ENCODE measurements at places on chromosomes 5 and 9. TPM values are rescaled to one million over a fixed set of nuclear protein-coding genes. Genes with fewer than 3 reads are reported as not detected.

- H3K4me1 ChIP-seq, result no peaks in the 10 kb centered on the region
- H3K4me3 ChIP-seq, result no peak overlapping the region
- H3K27ac ChIP-seq, result no peak overlapping the region
These were observed 11.2 kb downstream of the ENC1 start for GRCh38 chr5:74629326-74629725.

Gene STK32A
- total RNA-seq, result 14.5 TPM

Gene RELL2
- total RNA-seq, result 1.5 TPM

GRCh38 chr5:139110526-139111168 is 87.5 kb downstream of the SIL1 start:
- H3K4me1 ChIP-seq, result peaks cover 15% of the 10 kb centered on the region
- DNase-seq, result no peak
- no peak overlapping the region for H3K27ac ChIP-seq
- no peaks in the 10 kb centered on the region for H3K27me3 ChIP-seq
- H3K4me3 ChIP-seq, result no peak overlapping the region

DNA sequence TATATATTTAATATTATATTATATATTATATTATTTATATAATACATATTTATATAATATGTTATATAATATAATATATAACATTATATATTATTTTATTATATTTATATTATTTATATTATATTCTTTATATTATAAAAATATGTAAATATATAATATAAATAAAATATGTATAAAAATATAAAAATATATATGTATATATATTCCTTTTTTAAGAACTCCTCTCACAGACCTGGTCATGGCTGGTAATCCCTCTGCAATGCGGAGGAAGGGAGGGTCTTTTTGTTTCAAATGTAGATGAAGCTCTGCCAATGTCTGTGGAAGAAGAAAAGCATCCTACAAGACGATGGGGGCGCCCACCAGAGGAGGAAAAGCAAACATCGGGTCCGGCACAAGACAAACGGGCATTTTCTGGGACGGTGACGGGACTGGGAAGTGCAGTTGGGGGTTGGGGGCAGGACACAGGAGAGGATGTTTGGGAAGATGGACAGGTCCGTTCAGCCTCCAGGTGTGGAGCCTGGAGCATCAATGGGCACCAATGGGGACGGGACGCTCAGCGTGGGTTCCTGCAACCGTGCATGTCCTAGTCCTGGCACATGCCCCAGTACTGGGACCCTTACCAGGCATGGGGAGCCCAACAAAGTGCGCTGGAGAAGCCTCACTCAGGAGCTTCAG is 194.0 kb downstream of the IRX1 start:
- H3K27me3 ChIP-seq, result no peaks in the 10 kb centered on the region
- no peaks in the 10 kb centered on the region for H3K4me1 ChIP-seq
- H3K36me3 ChIP-seq, result no peaks in the 10 kb centered on the region
- no peak overlapping the region for H3K27ac ChIP-seq

Gene ZCCHC7
- 27.0 TPM for total RNA-seq

- no peaks in the 10 kb centered on the region for H3K36me3 ChIP-seq
- no peaks in the 10 kb centered on the region for H3K4me1 ChIP-seq
- no peaks in the 10 kb centered on the region for H3K27me3 ChIP-seq
- peak overlapping the region; percentile 54 for H3K4me3 ChIP-seq
- H3K27ac ChIP-seq, result no peak overlapping the region
These were observed 60.1 kb upstream of the SPATA31C2 start for GRCh38 chr9:88198341-88198807.

DNA sequence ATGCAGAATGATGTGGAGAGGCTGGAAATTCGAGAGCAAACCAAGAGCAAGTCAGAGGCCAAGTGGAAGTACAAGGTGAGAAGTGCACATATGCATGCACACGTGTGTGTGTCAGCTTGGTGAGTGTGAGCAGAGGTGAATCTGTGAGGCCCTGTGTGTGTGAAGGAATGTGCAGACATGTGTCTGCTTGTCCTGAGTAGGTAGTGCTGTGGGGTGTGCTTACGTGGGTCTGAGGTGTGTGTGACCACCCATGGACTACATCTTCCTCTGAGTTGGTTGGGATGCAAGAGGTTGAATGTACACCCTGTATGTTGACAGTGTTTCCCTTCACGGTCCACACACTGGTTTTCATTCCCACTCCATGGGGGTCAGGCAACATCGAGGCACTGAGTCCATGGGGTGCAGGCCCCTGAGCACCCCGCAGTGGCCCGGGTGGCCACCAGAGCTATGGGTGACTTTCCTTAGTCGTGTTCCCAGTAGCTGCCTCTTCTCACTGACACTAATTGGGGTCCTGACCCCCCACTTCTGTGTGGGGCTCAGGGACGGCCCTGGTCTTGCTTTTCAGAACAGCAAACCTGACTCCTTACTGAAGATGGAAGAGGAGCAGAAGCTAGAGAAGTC is 86.7 kb downstream of the PHF2 start:
- no peaks in the 10 kb centered on the region for H3K27me3 ChIP-seq
- no peak for DNase-seq
- no peaks in the 10 kb centered on the region for H3K4me1 ChIP-seq
- H3K36me3 ChIP-seq, result peaks cover 1% of the 10 kb centered on the region
- H3K27ac ChIP-seq, result no peak overlapping the region

- no peak for DNase-seq
- no peak overlapping the region for H3K27ac ChIP-seq
- no peaks in the 10 kb centered on the region for H3K36me3 ChIP-seq
- H3K4me1 ChIP-seq, result no peaks in the 10 kb centered on the region
- H3K27me3 ChIP-seq, result no peaks in the 10 kb centered on the region
These were observed 483.7 kb downstream of the RAB3C start for GRCh38 chr5:59066367-59067163.

DNA sequence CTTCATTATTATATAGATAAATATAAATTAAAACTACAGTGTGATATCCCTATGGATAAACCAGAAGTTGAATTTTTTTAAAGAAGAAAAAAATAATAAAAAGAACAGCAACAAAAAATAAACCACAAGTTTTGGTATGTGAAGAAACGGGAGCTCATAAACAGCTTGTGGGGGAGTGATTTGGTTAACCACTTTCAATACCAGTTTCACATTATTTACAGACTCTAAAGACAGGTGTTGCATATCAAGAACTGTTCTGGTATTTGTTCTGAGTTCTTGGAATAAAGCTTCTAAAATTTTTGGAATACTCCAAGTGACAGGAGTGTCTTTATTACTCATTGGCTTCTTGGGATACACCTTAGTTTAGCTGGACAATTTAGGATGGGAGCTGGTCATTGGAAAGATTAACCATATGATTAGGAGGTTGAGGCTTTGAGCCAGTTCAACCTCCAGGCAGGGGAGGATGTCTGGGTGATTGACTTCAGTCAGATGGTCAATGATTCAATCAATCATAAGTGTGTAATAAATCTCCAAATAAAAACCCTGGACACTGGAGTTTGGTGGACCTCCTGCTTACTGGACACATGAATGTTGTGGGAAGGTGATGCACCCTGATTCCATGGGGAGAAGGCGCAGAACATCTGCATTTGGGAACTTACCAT is 2223.1 kb upstream of the C9orf72 start:
- no peak overlapping the region for H3K27ac ChIP-seq
- no peaks in the 10 kb centered on the region for H3K27me3 ChIP-seq
- DNase-seq, result no peak

DNA sequence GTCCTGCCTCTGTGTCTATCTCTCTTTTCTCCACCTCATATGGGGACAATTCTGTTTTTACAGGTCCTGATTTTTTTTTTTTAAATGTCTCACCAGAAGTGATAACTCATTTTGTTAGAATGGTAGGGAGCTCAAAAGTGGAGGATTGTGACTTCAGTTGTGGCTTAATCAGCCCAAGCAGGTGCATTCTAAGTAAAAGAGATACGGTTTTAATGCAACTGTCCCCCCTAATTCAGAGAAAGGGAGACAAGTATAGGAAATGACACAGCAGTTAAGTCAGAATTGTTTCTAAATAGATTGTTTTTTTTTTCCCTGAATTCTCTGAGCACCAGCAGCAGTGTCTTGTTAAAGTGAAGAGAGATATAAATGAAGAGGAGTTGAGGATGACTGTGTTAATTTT is 24.5 kb downstream of the MAST4 start:
- no peak overlapping the region for H3K4me3 ChIP-seq
- no peaks in the 10 kb centered on the region for H3K36me3 ChIP-seq
- no peaks in the 10 kb centered on the region for H3K4me1 ChIP-seq
- DNase-seq, result no peak
- H3K27me3 ChIP-seq, result no peaks in the 10 kb centered on the region
- no peak overlapping the region for H3K27ac ChIP-seq

- H3K4me3 ChIP-seq, result no peak overlapping the region
- no peaks in the 10 kb centered on the region for H3K36me3 ChIP-seq
- H3K27ac ChIP-seq, result no peak overlapping the region
- H3K4me1 ChIP-seq, result no peaks in the 10 kb centered on the region
- no peak for DNase-seq
These were observed 51.9 kb upstream of the TCERG1 start for GRCh38 chr5:146395193-146395592.

DNA sequence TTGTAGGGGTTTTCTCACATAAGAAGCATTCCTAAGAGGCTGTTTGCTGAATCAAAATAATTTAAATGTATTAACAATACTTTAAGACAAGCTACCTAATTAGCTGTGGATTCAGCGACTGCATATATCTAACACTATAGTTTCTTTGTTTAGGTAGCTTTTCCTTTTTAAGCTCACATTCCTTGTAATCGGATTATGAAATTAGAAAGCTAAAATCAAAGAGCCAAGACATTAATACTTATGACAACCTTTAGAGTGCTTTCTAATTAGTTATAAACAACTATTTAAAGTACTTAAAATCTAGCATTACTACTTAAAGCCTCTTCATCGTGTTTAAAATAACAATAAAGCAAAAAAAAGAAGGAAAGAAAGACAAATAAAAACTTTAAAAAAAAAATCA is 137.3 kb upstream of the RETREG1 start:
- DNase-seq, result no peak
- no peaks in the 10 kb centered on the region for H3K27me3 ChIP-seq
- H3K4me1 ChIP-seq, result no peaks in the 10 kb centered on the region
- H3K4me3 ChIP-seq, result no peak overlapping the region
- no peaks in the 10 kb centered on the region for H3K36me3 ChIP-seq

GRCh38 chr5:123451047-123451446 is 27.8 kb upstream of the CEP120 start:
- no peak overlapping the region for H3K4me3 ChIP-seq
- H3K27me3 ChIP-seq, result no peaks in the 10 kb centered on the region
- no peaks in the 10 kb centered on the region for H3K36me3 ChIP-seq
- no peaks in the 10 kb centered on the region for H3K4me1 ChIP-seq

- H3K27ac ChIP-seq, result peak overlapping the region; percentile 3
- no peaks in the 10 kb centered on the region for H3K27me3 ChIP-seq
- no peaks in the 10 kb centered on the region for H3K4me1 ChIP-seq
- H3K4me3 ChIP-seq, result no peak overlapping the region
- peaks cover 1% of the 10 kb centered on the region for H3K36me3 ChIP-seq
- DNase-seq, result no peak
These were observed 136.0 kb downstream of the CDK5RAP2 start for GRCh38 chr9:120443976-120444375.

GRCh38 chr5:180162304-180162661 is 46.7 kb downstream of the RASGEF1C start:
- DNase-seq, result no peak
- no peak overlapping the region for H3K4me3 ChIP-seq
- H3K4me1 ChIP-seq, result no peaks in the 10 kb centered on the region
- no peaks in the 10 kb centered on the region for H3K27me3 ChIP-seq
- H3K36me3 ChIP-seq, result no peaks in the 10 kb centered on the region

GRCh38 chr5:65338606-65339151 is 143.0 kb downstream of the ADAMTS6 start:
- no peaks in the 10 kb centered on the region for H3K4me1 ChIP-seq
- no peak overlapping the region for H3K4me3 ChIP-seq
- DNase-seq, result no peak
- no peaks in the 10 kb centered on the region for H3K36me3 ChIP-seq
- H3K27ac ChIP-seq, result no peak overlapping the region

DNA sequence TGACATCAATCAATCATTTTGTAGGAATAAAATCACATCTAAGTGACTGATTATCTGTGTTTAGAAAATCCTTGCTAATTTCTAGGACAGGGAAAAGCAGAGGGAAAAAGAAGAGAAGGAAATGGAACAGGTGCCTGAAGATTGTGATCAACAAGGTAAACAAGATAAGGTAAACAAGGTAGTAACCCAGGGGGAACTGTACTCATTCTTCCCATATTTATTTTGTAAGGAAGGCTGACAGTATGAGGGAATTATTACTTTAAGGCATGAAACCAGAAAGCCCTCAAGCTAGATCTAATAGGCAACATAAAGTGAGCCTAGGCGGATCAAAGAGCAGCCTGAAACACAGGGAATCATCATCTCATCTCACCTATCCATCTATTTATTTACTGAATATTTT is 231.1 kb downstream of the MLLT3 start:
- H3K4me3 ChIP-seq, result no peak overlapping the region
- no peak for DNase-seq
- no peaks in the 10 kb centered on the region for H3K4me1 ChIP-seq
- no peaks in the 10 kb centered on the region for H3K36me3 ChIP-seq

GRCh38 chr5:157761690-157762621 is 18.4 kb downstream of the LSM11 start:
- no peak overlapping the region for H3K27ac ChIP-seq
- no peaks in the 10 kb centered on the region for H3K27me3 ChIP-seq
- DNase-seq, result no peak
- no peak overlapping the region for H3K4me3 ChIP-seq
- H3K4me1 ChIP-seq, result no peaks in the 10 kb centered on the region
- H3K36me3 ChIP-seq, result no peaks in the 10 kb centered on the region

- DNase-seq, result peak; percentile 73
- H3K27me3 ChIP-seq, result no peaks in the 10 kb centered on the region
These were observed 140.3 kb downstream of the ROR2 start for GRCh38 chr9:91809581-91810285.

GRCh38 chr9:121619545-121620324 is 31.7 kb upstream of the DAB2IP start:
- H3K4me3 ChIP-seq, result no peak overlapping the region
- H3K4me1 ChIP-seq, result no peaks in the 10 kb centered on the region
- H3K36me3 ChIP-seq, result no peaks in the 10 kb centered on the region
- no peak overlapping the region for H3K27ac ChIP-seq
- no peak for DNase-seq

DNA sequence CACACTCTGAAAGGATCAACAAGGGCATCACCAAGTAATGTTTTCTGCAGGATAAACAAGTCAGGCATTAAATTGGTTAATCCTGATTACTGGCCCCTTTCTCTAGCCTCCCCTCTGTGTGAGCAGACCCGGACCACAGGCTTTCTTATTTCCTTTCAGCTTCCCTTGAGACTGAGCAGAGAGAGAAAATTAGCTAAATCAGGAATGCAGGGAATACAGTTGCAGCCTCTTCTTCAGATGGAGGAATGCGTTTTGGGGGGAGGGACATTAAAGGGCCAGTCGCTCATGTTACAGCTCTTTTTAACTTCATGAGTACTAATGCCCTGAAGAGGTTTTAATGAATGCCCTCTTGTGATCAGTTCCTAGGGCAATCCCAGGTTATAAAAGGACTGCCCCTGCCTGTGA is 19.8 kb downstream of the PCDHAC2 start:
- DNase-seq, result no peak
- no peaks in the 10 kb centered on the region for H3K27me3 ChIP-seq
- no peaks in the 10 kb centered on the region for H3K36me3 ChIP-seq
- H3K4me3 ChIP-seq, result no peak overlapping the region
- no peaks in the 10 kb centered on the region for H3K4me1 ChIP-seq
- no peak overlapping the region for H3K27ac ChIP-seq

Gene REXO4
- 10.8 TPM for total RNA-seq

GRCh38 chr9:88388886-88389605 is 802 bp downstream of the SPIN1 start:
- H3K4me3 ChIP-seq, result peak overlapping the region; percentile 100
- no peaks in the 10 kb centered on the region for H3K27me3 ChIP-seq
- DNase-seq, result no peak
- peak overlapping the region; percentile 7 for H3K27ac ChIP-seq
- H3K4me1 ChIP-seq, result peaks cover 3% of the 10 kb centered on the region

Gene DMRT2
- total RNA-seq, result 0.69 TPM
